NCI-H146 (cell line): ENCODE measurements at places on chromosomes 5 and 9.

GRCh38 chr9:79193001-79193400, 378.8 kb upstream of the TLE4 start:
- DNase-seq = no peak

DNA sequence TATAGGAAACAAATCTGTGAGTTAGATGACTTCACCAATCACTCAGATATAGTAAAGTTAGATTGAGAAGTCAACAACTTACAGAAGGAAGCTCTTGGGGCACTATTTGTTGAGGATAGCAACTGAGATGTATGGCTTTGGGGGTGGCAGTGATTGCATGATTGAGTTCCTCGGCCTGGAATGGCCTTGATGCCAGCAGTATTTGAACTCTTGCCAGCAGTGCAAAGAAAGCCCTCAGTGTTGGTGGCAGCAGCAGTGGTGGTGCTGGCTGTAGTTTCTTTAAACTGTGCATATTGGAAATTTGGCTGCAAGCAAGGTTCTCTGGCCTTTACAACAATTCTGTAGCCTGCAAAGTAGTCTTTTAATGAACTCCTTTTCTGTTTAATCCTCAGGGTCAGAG, 41.4 kb upstream of the PJA2 start:
- DNase-seq = no peak

DNA sequence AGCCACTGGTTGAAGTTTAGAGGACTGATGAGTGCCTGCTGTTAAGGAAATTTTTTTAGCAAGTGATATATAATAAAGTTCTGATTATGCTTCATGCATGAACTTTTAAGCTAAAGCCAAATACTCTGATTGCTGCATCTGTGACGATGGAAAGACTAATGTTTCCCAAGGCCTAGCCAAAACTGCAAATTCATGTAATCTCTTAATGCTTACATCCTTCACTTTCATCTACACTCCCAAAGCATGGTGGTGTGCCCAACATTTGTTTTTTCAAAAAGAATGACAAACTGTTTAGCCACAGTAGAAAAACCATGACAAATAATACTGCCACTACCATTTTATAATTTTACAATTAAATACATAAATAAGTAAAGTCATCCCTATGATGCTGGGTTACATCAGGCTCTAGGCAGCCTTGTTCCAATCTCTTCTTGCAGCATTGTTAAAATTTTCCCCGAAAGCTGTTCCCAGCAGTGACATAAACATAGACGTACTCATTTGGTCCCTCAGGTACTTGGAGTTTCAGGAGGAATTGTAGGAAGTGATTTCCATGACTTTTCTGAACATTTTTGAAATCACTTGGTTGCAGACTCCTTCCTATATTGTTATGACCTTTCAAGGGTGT, 625.3 kb upstream of the DMAC1 start:
- DNase-seq = no peak

- DNase-seq = no peak
Measured at GRCh38 chr5:119011186-119011585, 22.8 kb upstream of the DTWD2 start.

DNA sequence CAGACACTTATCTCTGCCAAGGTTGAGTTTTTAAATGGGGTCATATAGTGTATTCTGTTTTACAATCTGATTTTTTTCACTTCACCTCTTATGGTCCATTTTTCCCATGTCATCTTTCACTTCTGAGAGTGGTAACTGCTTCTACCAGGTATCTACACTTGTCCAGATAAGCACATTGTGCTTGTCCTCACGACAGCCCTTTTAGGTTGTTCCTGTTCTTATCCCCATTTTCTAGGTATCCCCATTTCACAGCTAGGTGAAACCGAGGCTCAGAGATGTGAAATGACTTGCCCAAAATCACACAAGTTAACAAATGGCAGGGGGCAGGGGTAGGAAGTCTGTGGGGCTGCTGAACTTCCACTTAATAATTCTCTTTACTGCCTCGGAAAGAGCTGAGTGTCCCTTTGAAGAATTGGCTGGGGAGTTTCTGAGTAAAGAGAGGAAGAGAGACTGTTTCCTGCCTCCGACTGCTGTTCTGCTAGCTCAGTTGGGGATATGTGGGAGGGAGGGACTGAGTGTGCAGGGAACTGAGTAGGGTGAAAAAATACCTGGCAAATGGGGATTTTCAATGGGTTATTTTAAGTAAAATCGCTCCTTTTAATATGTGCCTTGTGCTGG, 255.4 kb downstream of the GRIA1 start:
- DNase-seq = no peak

DNA sequence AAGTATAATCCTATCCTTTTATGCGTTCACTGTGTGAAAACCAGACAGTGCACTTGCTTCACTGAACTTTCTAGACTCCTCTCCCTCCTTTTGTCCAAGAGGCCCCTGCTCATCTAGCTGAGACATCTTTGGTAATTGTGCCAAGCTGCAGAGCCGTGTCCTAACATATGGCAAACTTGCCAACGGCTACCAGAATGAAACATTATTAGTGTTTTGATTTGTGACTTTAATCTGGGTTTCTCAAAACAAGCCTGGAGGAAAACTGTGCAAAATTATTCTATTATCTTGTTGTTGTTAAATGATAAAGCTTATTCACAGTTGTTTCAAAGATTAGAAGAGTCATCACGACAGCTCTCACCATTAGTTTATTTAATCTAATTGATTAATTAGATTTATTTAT, 79.0 kb upstream of the RETREG1 start:
- no peak for DNase-seq
